ENCODE measurements at places on chromosomes 7 and 10. TPM values are rescaled to one million over a fixed set of nuclear protein-coding genes. Genes with fewer than 3 reads are reported as not detected.

- DNase-seq: no peak
These were observed 57.4 kb downstream of the CAV1 start for GRCh38 chr7:116582164-116582732.

The IFIT1B gene
- 2.2 TPM for total RNA-seq

DNA sequence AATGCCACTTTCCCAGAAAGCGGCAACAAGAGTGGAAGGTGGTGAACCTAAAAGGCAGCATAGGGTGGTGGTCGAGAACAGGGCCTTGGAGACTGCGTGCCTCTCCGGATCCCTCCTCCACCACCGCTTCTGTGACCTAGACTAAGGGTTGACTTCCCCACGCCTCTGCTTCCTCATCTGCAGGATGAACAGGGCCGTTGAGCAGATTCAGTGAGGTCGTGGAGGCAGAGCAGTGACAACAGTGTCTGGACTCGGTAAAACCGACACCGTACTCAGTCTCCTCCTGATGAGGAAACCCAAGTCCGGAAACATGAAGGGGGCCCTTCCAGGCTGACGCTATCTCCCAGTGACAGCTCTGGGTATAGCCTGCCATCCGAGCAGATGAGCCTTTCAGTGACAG, 162.6 kb downstream of the CELF2 start:
- no peak for DNase-seq

- DNase-seq: no peak
These were observed 300.0 kb upstream of the NRG3 start for GRCh38 chr10:81575036-81575435.

DNA sequence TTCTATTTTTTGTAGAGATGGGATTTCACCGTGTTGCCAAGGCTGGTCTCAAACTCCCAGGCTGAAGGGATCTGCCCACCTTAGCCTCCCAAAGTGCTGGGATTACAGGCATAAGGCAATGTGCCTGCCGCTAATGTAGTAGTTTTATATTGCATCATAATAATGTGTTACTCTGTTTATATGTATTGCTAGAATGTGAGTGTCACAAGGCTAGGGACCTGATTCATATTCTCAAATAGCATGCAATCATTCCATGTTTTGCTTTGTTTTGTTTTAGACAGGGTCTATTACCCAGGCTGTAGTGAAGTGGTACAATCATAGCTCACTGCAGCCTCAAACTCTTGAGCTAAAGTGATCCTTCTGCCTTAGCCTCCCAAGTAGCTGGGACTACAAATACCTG, 13.5 kb downstream of the CCL26 start:
- DNase-seq: no peak

The PNLIP gene
- not detected for total RNA-seq

DNA sequence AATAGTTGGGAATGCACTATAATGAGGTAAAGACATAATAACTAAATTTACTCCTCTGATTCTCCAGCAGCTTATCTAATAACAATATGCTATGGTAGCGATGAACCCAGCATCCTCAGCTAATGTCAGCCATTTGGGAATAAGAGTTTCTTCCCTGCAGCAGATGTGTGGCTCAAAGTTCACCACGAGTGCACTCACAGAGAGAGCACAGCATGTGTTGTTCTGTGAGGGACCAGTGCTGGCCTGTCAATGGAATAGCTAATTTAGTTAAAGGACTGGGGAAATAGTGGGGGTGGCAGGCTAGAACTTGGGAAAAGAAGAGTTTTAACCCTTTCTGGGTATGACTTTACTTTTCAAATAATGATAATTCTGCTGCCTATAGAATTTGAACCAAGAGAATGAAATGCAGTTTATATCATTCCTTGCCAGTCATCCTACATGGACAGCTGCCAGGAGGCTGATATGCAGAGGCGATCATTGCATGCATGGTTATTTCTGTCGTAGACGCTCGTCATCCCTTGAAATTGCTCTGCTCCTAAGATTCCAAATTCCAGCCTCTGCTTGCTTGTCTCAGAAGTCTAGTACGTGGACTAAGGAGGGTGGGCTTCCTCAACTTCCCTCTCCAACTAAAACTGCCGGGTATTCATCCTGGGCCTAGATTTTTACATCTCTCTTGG, 355.6 kb downstream of the RNLS start:
- no peak for DNase-seq

The MYH16 gene
- total RNA-seq: not detected

The SUN3 gene
- not detected for total RNA-seq

- DNase-seq: no peak
These were observed 77.9 kb downstream of the HERPUD2 start for GRCh38 chr7:35617041-35617440.
